Neural progenitor cell (in vitro differentiated cells): ENCODE measurements at places on chromosomes 16 and 17.

DNA sequence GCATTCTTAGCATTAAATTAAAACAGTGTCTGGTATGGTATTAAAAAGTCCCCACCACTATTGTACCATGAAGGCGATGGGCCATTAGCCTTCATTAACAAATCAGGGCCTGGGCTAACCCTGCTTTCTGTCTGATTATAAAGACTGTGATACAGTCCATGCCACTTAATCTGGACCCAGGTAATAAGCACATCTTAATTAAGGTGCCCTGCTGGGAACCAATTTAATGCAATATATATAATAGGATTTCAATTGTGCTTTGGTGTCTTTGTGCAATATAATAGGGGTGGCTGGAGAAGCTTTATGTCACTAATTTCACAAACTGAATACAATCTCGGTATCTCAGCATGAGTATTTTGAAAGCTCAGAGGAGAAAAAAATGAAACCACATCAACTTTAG is 64.4 kb upstream of the CDH8 start:
- no peak for DNase-seq

DNA sequence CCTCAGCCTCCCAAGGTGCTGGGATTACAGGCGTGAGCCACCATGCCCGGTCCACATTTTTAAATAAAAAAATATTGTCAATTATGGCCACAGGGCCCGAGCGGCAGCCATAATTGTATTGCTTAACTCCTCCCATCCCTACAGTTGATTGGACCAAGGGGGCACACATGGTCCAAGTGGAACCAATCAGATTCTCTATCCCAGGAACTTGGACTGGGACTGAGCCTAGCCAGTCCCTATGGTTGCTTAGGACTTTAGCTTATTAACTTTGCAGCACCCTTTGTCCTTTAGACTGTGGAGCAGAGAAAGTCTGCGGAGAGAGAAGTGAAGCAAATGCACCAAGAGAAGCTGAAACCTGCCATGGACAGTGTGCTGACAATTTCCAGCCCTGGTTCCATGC is 5.5 kb upstream of the RDM1 start:
- no peak for DNase-seq

DNA sequence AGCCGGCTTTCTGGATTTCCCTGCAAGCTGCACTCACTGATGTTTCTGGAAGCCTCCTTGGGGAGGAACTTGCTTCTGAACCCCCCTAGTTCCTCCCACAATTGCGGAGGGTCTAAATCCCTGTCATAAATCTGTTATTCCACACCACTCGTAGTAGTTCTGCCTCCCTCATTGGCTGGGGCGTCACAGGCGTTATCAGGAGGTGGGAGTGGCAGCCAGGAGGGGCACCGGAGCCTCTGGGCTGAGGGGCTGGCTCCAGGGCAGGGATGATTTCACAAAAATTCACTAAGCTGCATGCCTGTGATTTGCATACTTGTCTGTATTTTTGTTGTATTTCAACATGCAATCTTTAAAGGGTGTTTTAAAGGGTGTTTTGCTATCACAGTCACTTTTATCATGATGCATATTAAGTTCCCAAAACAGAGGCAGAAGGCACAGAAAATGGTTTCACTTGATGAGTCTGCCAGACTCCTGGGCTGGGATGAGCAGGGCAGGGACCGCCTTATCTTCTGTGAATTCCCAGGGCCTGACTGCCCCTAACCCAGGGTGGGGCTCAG is 176.2 kb upstream of the FOXF1 start:
- no peak for DNase-seq

GRCh38 chr16:68031951-68032350 is 8.9 kb downstream of the DUS2 start:
- no peak for DNase-seq

DNA sequence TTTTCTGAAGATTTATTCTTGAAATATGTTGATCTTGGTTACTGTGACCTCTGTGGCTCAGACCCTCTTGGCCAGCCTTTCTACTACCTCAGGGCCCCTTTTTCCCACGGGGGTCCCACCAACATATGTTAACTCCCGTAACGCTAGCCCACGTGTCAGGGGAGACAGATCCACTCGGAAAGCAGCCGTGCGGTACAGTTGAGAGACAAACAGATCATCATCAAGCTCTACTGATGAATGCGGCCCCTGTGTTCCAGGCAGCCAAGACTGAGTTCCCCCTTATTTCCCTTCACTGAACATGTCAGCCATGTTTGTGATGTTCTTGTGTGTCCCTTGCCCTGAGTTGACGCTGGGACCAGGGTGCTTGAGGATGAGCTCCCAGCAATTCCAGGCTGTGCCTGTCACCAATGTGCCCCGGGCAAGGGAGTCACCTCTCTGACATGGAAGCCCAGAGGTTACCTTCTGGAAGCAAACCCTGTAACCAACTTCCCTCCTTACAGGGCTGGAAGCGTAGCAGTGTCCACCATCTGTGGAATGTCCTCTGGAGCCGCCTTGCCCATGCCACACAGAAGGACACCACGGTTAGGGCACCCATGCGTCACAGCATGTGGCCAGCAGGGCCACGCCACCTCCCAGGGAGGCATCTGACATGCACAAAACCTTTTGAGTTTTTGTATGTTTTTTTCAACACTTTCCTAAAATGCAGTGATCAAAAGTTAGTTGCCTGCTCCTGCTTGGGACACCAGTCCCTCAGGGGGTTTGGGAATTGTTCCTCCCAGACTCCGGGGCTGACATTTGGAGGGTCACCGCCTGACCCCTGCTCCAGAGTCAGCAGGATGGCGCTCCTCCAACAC is 193.7 kb upstream of the CHMP6 start:
- DNase-seq: no peak

DNA sequence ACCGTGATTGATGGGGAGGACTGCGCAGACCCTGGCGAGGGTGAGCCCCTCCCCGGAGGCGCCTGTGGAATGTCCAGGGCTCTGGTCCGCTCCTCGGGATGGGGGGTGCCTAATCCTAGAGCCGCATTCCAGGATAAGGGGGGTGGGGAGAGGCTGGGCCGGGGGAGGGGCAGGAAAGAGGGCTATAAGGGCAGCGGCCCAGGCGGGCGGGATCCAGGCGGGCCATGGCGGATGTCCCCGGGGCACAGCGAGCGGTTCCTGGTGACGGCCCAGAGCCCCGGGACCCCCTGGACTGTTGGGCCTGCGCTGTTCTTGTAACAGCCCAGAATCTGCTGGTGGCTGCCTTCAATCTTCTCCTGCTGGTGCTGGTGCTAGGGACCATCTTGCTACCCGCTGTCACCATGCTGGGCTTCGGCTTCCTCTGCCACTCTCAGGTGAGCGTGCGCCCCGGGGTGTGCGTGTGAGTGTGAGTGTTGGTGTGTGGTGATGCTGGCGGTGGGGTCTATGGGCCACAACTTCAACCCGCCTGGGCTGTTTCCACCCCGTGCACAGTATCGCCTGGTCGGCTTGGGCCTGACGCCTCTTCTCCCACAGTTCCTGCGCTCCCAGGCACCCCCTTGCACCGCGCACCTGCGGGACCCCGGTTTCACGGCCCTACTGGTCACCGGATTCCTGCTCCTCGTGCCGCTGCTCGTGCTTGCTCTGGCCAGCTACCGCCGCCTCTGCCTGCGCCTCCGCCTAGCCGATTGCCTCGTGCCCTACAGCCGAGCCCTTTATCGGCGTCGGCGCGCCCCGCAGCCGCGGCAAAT is at the start of gene TMEM88:
Gene TMEM88, plus strand, starts transcription at position 216 of the 809 bp plus-strand sequence. Its CDS starts 9 bp downstream, at position 225.
- DNase-seq: peak; percentile 96

DNA sequence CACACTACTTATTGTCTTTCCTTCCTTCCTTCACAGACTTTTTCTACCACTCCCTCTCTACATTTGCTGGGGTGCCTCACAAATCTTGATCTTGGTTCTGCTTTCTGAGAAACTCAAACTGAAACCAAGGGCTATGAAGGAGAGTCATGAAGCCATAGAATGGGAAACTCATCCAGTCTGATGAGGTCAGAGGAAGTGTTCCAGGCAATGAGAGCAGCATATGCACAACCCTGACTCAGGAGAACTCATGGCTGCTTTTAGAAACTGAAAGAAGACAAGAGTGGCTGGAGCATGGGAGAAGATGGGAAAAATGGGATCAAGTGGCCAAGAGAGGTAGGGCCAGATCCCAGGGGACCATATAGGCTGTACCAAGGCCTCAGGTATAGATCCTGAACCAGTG is 130.0 kb upstream of the TOX3 start:
- DNase-seq: no peak

DNA sequence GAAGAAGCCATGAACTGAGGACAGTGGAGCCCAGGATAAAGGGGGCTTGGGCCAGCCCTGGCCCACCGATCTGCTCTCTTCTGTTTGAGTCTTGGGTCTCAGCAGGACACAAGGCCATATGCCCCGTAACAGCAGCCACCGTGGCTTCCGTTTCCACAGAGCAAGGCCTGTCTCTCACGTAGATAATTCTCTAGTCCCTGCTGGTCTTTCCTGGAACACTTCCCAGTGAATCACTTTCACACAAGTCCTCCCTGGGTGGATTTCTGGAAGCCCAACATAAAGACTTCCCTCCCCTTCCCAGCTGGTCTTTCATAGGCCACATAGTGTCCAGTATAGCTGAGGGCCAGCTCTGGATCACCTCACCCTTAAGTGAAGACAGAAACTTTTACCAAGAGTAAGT is 19.9 kb upstream of the C16orf78 start:
- DNase-seq: no peak

DNA sequence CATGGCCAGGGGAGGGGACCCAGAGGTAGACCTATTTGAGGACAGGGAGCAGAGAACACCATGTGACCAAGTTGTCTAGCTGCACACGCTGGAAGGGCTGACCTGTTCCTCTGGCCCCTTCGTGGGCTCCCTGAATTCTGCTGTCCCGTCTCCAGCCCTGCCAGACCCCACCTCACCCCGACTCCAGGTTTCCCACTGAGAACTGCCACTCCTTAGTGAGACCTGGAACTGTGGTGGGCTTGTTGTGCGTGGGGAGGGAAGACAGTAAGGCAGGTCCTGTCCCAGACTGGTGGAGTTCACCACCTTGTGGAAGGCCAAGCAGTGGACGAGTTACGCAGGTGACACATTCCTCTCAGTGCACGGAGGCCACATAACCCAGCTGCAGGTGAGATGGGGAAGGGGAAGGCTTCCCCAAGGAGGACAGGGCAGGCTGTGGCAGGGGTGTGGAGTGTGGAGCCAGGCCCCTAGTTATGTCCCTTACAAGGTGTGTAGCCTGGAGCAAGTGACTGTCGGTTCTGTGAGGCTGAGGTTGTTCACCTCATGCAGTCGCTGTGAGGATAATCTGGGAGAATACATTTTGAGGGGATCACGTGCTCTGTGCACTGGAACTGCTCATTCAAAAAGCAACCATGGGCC is 54.7 kb downstream of the USP22 start:
- DNase-seq: no peak

GRCh38 chr17:50129728-50130558 is at the start of gene SAMD14:
SAMD14 (minus strand) TSS chr17:50130160; CDS start chr17:50124959, 5,201 bp downstream.
- DNase-seq: peak; percentile 83
